ENCODE measurements at places on chromosomes 2 and 18.

DNA sequence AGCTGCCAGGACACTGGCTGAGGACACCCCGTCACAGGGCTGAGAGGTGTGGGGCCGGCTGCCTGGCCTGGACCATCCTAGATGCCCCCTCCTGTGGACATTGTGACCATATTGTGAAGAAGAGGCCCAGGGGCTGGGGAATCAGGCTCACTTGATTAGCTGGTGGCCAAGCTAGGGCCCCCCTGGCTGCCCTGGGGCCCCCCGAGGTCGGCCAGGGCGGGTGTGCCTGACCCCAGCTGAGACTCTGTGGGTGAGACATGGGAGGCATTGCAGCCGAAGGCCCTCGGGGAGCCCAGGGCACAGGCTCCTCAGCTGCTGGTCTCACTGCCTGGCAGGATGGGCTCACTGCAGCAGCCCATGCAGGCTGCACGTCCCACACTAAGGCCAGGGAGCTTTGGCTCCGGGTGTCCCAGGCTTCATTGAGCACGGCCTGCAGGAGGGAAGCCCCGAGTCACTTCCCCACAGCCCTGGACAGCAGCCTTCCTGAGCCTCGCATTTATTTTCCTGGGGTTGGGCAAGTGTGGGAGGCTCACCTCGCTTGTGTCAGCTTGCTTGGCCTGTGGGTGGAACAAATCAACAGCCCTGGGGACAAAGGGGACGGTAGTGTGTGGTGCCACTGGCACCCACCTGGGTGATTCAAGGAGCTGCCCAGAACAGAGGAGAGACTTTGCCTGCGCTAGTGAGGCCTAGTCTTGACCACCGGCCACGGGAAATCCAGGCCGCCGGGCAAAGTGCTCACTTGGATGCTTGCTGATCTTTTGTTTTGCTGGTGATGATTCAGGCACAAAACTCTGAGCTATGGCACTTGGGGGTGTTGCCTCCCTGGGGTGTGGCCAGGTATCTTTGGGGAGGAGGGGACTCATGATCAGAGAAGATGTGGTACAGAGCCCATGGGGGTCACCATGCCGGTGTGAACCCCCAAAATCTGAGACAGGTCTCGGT is 1.3 kb downstream of the GAL3ST2 start:
- DNase-seq = no peak

- DNase-seq = no peak
Observed at GRCh38 chr2:217935235-217935879, 67.4 kb downstream of the TNS1 start.

DNA sequence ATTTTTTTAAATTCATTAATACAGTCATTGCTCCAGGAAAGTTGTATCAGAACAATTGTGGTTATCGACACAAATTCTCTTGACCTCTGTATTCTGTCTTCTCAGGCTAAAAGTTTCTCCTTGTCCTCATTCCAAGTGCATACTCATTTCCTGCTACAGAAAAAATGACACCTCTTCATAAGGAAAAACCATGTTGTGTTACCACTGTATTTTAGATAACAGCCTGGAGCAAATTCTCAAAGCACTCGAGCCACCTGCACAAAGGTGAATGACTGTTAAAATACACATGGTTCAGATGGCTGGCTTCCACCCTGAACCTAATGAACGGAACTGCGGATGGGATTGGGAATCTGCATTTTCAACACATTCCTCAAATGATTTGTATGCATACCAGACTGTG is 586.5 kb downstream of the EPHA4 start:
- DNase-seq = no peak

- no peak for DNase-seq
Observed at GRCh38 chr2:25955869-25956535, 26.3 kb downstream of the KIF3C start.

DNA sequence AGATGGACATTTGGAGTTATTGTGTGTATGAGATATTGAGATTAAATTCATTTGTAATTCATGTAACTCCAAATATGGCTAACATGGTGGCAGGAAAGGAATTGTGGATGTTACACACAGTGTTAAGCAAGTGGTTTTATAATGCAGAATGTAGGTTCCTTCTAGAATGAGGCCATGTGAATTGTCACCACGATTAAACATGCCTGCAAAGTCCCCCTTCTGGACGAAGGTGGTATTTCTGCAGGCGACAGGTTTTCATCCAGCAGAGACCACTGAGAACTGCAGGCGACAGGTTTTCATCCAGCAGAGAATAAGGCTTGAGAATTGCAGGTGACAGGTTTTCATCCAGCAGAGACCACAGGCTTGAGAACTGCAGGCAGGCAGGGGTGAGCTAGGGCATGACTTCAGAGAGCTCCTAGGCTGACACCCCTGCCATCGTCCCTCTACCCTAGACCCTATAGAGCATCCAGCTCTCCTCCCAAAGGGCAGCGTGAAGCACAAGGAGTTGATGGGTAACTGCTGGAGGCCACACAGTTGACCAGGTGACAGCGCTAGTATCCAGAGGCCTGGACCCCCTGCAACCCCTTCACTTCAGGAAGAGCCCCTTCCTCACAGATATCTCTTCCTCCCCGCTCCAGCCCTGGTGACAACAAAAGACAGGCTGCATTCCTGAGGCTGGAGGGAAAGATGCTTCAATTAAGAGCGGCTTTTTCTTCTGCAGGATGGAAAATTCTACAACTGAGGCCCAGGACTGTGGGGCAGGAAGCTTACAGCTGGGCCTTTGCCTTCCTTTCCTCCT is 175.8 kb downstream of the LOXHD1 start:
- no peak for DNase-seq
